Stimulated activated CD8-positive, alpha-beta memory T cell treated with anti-CD3 and anti-CD28 coated beads, Interleukin-4, amount 100 ng/mL, for 1 hour (primary cell): ENCODE measurements at places on chromosomes 5 and 9.

DNA sequence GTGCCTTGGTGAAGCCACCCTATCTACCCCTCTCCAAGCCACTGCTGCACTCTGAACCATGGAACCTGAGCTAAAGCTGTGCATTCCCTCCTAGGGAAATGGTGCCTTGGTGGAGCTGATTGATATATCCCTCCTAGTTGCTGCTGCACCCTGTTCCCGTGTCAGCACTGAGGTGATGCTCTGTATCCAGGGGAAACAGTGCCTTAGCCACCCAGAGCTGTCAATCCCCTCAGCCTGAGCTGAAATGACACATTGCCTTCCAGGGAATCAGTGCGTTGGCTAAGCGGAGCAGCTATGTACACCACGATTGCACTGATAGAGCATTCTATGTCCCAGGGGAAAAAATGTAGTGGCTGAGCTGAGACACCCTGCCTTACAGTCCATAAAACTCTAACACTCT is 257.0 kb downstream of the TMEM232 start:
- no peak for DNase-seq

DNA sequence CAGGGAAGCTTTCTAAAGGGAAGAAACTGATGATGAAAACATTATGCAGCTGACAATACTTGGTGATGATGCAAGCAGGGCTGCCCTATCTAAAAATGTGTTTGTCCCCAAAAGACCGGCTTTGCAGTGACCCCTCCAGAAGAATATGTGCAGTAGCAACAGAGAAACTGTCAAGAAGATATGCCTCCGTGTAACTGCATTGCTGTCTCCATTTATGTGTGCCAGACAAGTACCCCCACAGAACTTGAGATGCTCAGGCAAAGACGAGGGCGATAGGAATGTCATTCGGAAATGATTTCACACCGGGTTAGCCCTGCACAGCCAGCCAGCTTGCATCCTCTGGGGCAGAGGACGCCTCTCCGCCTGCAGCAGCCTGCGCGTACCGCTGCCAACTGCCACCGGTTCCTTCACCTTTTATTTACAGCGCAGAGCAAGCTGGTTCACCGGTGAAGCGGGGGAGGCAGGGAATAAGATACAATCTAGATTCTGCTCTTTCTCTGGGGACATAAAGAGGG is 2.0 kb downstream of the GABBR2 start:
- no peak for DNase-seq

DNA sequence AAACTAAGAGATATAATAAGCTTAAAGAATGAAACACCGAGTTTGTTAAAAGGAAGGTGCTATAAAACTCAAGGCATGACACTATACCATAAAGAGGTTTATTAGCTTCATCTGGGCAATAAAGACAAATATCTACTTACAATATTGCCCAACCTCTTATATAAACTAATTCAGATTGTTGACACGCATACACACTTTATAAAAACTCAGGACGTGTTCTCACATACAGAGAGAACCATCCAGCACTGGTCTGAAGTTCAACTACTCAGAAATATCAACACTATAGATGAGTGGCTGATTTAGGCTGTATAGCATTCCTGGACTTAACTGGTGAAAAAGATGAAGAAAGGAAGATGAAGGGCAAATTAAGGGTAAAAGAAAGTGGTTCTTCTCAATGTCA is 81.2 kb downstream of the FRMD3 start:
- no peak for DNase-seq

DNA sequence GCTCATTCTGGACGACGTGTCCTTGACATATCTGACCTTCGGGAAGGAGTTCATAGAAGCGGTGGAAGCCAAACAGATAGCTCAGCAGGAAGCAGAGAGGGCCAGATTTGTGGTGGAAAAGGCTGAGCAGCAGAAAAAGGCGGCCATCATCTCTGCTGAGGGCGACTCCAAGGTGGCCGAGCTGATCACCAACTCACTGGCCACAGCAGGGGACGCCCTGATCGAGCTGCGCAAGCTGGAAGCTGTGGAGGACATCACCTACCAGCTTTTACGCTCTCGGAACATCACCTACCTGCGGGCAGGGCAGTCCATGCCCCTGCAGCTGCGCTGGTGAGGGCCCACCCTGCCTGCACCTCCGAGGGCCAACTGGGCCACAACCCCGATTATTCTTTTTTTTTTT is 41.6 kb upstream of the NAA35 start:
- no peak for DNase-seq

- DNase-seq: no peak
Measured at GRCh38 chr5:29853711-29854220, 1339.7 kb upstream of the CDH6 start.

GRCh38 chr5:62132276-62132675 is 173.7 kb upstream of the KIF2A start:
- no peak for DNase-seq

GRCh38 chr5:93610581-93611272 is 27.7 kb downstream of the NR2F1 start:
- no peak for DNase-seq

GRCh38 chr5:134250949-134251348 is 25.1 kb upstream of the PPP2CA start:
- DNase-seq: no peak

GRCh38 chr9:114604989-114605388 is 6.1 kb upstream of the TMEM268 start:
- no peak for DNase-seq

DNA sequence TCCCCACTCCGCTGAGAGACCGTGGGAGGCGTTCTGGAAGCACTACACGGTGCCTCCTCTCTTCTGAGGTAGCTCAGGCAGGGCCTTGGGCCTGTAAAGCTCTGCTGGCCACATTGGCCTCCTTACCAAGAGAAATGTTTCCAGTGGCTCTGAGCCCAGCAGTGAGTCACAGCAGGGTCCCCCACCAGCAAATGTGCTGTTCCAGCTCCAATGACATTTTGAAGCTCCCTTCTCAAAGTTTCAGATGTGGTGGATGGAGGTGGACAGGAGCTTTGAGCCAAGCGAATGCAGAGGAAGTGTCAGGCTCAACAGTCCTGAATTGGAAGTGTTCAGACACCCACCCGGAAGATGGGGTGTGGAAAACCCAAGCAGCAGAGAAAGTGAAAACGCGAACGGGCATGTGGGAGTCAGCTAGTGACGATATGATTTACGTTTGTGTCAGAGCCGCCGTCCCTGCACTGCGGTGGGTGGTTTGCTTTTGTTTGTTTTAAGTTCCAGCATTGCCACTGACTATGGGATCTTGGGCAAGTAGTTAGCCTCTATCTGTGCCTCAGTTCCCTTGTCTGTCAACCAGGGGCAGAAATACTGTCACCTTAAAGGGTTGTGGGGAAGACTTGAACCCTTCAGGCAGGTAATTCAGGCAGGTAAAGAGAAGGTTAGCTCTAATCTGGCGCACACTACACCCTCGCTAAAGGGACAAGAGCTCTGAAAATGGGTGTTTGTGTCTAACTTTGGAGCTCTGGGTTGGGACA is 38.2 kb downstream of the C5orf15 start:
- peak; percentile 11 for DNase-seq

DNA sequence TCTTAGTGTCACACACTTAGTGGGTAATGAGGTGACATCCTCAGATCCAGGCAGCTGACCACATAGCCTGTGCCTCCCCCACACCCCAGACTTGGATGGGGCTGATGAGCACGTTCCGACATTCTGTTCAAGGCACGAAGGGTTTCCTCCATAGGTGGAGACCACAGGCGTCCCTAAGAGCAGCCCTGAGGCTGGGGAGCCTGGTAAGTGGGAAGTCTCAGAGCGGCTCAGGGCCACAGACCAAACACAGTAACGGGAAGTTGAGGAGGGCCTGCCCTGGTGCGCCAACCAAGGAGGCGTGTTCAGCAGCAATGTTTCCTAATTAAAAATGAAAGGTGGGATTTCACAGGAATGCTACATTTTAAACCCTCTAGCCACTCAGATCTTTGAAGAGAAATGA is 102.3 kb upstream of the PHYKPL start:
- DNase-seq: no peak

GRCh38 chr9:125631391-125632085 is 75.5 kb downstream of the MAPKAP1 start:
- DNase-seq: no peak

DNA sequence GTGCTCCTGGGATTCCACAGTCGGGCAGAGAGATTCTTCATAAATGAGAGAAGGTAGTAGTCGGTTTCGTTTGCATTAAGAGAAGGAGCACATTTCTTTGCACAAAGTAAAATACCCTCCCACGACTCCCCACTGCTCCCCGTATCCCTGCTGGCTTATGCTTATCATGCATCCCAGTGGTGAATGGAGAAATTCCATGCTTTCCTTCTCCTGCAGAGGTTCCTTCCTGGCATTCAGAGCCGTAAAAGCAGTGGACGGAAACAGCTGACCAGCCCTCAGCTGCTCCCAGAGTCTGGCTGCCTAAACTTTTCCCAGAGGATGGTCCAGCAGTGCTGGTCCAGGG is 93.1 kb downstream of the C9orf152 start:
- no peak for DNase-seq

DNA sequence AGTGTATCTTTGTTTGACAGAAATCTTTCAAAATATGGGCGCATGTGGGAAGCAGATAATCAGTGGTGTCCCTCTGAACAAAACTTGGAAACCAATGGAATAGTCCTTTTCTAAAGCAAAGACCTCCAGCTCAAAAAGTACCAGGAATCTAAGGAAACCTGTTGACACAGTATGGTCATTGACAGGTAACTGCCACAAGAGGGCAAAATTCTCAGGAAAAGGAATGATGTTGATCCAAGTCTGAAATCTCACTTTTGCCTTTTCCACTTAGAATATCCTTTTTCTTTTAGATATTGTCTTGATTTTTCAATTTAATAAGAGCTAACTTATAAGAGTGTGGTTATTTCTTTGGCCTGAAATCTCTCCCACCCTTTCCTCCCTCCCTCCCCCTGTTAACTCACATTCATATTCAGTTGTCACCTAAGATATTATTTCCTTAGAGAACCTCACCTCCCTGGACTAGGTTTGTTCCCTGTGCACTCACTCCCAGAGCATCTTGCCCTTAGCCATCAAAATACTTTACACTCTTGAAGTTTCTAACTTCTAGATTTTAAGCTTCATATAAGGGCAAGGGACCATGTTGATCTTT is 59.0 kb upstream of the BARX1 start:
- DNase-seq: no peak

- no peak for DNase-seq
Measured at GRCh38 chr5:1726469-1726865, 73.2 kb downstream of the MRPL36 start.

- DNase-seq: no peak
Measured at GRCh38 chr9:2677915-2678889, 39.1 kb upstream of the KCNV2 start.

DNA sequence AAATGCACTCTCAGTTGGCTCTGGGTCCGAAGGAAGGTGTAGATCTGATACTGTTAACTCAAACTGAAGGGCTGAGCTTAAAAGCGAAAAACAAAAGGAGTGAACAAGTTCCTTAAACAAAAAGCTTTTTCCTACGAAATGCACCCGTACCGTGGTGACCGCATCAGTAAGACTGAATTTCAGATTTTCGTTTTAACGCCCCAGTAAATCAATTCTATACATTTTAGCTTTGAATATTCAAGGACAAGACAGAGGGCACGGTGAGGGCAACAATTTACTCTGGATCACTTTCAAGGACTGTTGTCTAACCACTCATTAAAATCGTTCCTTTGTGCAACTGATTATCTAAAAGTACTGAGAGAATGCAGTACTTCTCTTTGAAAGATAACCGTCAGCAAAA is 1.9 kb downstream of the HOMER1 start:
- DNase-seq: no peak

DNA sequence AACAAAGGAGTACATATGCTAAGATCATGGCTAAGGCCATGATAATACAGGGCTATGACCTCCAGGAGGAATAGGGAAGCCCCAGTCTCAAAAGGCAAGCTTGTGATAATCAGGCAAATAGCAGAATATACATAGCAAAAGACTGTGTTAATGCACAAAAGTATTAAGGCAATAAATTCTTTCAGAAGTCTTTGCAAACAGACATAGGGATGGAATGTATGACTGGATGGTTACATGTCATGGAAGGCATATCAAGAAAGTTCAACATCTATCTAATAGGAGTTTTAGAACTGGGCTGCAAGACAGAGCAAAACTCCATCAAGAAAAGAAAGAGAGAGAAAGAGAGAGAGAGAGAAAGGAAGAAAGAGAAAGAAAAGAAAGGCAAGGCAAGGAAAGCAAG is 264.5 kb upstream of the CDH6 start:
- DNase-seq: no peak

GRCh38 chr5:87127426-87127825 is 140.3 kb upstream of the RASA1 start:
- no peak for DNase-seq

DNA sequence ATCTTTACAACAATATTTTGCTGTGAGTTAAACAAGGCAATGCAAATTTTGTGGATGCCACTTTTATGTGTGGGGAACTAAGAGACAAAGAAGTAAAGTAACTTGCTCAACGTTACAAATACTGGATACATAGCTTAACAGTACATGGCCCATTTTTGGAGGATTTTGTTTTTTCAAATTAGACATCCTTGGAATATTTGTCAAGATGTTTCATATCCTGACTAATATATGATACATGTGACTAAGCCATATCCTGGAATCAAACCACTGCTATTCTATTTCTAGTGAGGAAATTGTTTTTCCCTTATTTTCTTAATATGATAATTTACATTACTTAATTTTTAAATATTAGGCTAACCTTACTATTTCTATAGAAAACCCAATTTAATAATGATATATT is 529.8 kb downstream of the DMRTA1 start:
- DNase-seq: no peak

DNA sequence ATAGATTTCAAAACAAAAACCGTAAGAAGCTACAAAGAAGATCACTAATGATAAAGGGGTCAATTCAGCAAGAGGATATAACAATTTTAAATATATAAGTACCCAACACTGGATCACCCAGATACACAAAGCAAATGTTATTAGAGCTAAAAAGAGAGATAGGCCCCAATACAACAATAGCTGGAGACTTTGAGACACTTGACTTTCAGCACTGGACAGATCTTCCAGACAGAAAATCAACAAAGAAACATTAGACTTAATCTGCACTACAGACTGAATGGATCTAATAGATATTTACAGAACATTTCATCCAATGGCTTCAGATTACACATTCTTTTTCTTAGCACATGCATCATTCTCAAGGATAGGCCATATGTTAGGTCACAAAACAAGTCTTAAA is 46.3 kb upstream of the TAF1L start:
- no peak for DNase-seq

DNA sequence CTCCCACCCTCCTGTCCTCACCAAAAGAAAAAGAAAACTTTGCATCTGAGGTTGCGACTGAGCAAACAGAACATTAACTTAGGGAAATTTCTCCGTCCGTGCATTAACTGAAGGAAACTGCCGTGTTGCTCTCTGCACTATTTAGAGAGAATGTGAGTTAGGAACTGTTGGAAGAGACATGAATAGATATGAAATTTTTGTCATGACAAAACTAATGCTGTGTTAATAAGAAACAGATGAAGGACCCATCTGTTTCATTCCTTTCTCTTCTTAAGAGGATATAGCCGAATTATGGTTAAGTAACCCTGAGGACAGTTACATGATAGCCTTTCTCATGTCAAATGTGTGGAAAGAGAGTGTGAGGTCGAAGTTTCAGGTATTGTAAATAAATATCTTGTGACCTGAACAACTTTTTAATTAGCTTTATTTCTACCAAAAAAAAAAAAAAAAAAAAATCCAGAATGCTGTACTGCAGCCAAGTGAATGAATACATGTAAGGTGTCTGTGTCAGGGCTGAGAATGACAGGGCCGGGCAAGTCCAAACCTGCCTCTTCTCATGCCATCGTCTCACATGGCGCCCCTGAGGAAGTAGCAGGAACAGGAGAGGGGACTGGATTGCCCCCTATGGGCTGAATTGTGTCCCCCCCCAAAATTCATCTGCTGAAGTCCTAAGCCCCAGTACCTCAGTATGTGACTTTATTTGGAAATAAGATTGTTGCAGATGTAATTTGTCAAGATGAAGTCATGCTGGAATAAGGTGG is 35.6 kb upstream of the ANKRD33B start:
- no peak for DNase-seq
